Stimulated activated CD4-positive, alpha-beta T cell treated with anti-CD3 and anti-CD28 coated beads, Interleukin-15, amount 100 ng/mL, for 1 hour (primary cell): ENCODE measurements at places on chromosomes 5 and 9.
A peak's percentile ranks its signal among the peaks of the same experiment; 100 is the strongest.

DNA sequence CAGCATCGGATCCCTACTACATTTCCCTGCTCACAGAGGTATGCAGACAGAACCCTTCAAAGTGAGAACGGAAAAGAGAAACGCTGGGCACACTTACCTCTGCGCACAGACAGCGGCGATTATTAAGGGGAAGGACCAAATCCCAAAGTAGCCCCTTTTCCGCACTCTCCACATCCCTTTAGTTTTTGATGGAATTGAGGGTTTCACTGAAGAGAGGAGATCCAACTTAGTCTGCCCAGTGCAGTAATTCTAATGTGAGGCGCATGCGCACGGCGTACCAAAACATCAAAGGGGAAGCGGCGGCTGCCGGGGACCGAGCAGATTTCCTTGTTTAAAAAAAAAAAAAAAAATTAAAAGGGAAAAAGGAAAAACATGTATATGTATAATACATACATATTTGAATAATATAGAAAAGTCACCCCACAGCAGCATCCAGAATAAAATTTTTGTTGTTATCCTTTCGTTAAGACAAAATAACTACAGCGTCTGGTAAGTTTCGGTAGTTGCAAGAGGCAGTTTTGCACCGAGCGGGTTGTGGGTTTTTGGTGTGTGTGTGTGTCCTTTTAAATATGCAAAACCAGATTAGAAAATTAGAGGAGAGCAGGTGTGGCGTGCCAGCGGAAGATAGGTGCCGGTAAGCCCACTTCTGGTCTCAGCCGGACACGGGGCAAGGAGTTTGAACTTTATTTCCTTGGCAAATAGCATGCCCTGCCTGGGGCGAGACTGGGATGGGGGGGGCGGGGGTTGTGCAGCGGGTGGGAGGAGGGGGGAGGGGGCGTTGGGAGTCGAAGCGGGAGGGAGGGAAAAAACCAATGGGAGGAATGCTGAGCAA is at the start of gene GABRB2:
TSS of gene GABRB2 (minus strand) at position 256 of the 832 bp plus-strand sequence. CDS start at position 174, 82 bp downstream.
- no peak for DNase-seq

DNA sequence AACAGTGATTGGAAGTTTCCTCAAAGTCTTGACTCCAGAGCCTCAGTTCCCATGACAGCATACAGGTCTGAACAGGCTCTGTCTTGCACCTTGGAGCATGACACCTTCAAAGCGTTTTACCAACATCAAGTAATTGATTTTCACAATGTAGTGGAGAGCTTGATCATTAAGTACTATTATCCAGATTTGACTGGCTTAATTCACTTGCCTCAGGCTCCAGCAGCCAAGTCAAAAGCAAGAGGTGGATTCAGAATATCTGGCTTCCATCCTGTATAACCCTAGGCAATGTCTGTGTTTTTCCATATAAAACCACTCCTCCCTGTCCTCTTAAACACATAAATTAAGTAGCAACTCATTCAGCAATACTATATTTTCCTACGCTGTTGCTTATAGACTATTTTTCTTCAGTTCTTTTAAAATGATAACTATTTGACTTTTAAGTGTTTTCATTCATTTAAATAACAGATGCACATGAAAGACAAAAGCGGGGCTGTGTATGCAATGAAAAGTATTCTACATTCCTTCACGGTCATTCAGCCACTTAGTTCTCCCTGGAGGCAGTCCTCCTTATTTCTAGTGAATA is 150.8 kb upstream of the RANBP3L start:
- no peak for DNase-seq

- no peak for DNase-seq
Observed at GRCh38 chr5:37086466-37087173, 162.6 kb downstream of the CPLANE1 start.

DNA sequence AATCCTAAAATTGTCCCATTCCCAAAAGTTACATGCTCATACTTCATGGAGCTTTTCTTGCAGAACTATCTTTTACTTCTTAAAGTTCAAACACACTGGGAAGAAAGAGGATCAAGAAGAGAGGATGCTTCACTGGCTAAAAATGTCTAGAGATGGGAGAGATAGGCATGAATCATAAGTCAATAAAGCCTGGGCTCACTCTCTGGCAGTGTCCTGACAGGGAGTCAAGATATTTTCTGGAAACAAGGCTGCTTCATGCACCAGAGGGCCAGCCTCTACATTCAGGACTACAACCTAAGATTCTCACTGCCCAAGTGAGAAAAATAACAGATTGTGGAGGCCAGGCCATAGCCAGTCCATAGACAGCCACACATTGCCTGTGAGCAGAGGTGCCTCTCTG is 1358.4 kb downstream of the EFNA5 start:
- no peak for DNase-seq

DNA sequence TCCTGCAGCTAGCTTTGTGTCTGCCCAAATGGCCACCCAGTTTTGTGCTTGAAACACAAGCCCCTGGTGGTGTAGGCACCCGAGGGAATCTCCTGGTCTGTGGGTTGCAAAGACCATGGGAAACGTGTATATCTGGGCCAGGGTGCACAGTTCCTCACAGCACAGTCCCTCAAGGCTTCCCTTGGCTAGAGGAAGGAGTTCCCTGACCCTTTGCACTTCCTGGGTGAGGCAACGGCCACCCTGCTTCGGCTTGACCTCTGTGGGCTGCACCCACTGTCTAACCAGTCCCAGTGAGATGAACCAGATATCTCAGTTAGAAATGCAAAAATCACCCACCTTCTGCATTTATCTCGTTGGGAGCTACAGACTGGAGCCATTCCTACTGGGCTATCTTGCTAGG is 865.0 kb upstream of the ACO1 start:
- no peak for DNase-seq

DNA sequence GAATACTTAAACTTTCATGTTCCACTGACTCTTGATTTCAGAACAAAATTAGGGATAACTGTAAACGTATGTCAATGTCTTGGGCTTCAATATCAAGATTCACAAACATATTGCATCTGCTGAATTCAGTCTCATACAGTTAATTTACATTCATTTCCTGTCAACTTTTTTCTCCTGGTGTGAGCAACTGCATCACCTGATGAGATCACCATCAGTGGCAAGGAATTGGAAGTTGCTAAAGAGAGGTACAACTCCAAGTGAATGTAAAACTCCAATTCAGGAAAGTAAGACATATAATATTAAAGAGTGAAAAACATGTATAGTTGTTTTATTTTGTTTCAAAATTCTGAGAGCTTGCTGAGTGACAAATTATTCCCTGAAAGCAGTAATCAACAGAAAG is 1336.2 kb upstream of the C9orf72 start:
- DNase-seq: no peak

- no peak for DNase-seq
Observed at GRCh38 chr5:169609716-169610115, 26.1 kb downstream of the SPDL1 start.

- no peak for DNase-seq
Observed at GRCh38 chr5:82396871-82397514, 118.8 kb upstream of the RPS23 start.

DNA sequence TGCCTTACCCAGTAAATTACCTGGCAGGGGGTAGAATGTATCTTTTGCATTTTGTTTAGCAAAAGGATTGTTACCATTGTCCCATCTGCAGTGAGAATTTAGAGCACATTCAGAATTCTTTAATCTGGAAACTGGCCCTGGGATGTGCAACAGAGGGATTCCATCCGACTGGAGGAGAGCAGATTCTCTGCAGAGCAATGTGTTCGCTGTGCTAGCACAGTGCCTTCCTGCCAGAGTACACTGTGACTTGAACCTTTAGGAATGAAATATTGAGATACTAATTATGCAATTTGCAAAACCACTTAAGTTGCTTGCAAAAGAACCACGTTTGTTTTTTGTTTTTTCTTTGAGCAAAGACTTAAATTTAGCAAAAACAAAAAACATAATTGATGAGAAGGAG is 22.5 kb upstream of the DMRT1 start:
- no peak for DNase-seq

DNA sequence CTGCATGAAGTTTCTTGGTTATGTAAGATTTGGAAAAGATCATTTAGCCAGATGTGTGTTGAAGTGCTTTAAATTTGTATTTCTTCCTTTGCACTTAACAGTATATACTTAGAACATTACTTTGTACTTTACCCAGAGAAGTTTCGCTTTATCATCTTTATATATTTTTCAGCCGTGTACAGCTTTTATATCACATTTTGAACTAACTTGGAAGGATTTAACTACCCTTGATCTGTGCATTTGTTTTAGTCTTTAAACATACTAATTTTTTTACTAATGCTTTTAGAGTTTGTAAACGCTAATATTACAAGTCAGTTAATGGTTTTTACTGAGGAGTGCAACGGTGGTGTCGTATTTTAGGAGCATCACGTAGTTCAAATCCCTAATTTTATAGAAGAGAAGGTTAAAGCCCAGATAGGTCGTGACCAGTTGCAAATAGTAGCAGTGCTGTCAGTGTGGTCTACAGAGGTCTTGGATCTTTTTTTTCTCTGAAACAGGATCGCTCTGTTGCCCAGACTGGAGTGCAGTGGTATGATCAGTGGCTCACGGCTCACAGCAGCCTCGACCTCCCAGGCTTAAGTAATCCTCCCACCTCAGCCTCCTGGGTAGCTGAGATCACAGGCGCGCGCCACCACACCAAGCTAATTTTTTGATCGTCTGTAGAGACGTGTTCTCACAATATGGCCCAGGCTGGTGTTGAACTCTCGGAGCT is 2.0 kb downstream of the MATR3 start:
- no peak for DNase-seq

- no peak for DNase-seq
Observed at GRCh38 chr5:168947212-168947868, 353.6 kb downstream of the SLIT3 start.

DNA sequence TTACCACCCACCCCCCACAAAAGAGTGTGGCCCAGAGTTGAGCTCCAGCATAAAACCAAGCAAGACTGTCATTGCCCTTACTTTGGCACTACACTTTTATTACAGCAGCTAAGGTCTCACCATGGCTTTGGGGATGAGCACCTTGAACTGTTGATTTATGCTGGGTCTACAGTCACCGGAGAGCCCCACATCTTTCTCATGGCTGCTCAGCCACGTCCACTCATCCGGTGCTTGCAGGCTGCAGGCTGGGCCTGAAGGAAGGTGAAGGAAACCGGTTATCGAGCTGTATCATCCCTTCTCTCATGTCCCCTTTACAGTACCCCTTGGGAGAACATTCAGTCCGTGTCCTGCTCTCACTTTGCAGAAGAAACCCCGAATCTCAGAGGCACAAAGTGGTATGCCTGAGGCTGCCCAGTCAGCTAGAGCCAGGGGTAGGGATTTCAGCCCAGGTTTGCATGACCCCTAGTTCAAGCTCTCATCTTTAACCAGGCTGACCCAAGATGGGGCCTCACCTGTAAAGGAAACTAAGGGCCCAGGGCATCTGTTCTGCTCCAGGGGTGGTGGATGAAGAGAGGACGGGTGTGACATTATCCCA is 11.6 kb downstream of the TMOD1 start:
- DNase-seq: no peak

DNA sequence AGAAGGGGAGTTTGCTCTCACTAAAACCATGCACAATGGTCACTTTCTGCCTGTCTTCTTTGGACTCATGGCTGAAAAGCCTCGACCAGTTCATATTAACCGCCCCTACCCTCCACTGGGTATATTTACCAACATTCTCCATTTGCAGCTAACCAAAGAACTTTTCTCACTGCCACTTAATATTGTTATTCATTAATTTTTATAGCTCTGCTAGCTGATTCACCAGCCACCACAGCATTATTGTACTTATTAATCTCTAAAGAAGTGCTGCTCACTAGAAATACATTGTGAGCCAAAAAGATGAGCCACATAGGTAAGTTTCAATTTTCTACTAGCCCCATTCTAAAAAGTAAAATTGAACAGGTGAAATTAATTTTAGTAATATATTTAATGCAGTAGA is 33.4 kb upstream of the SMIM32 start:
- DNase-seq: no peak

GRCh38 chr5:137659209-137659608 is 76.7 kb downstream of the KLHL3 start:
- DNase-seq: no peak

DNA sequence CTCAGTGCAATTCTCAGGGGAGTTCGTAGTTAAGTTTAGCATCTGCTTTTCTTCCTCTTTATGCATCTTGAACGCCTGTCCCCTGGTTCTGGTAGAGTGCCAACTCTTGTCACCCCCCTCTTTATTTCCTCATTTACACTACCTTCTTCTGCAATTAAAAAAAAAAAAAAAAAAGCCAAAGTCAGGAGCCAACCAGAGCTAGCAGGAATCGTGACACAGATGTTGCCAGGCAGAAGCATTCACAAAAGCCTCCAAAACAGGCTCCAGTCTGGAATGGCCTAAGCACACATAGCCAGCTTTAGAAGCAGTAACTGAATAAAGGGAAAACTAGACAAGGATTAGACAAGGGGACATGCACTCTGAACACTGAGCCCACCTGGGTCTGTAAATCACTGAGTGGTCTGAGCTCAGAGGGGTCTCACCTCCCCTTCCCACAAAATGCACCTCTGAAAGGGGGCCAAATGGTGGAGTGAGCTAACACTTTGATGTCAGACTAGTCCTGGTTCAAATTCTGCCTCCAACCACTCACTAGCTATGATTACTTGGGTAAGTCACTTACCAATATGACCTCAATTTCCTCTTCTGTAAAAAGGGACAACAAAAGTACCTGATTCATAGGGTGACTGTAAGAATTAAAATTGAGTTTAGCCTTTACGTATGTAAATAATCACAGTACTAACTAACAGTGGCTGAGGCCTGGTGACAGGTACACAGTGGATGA is 2.0 kb downstream of the CD74 start:
- no peak for DNase-seq

DNA sequence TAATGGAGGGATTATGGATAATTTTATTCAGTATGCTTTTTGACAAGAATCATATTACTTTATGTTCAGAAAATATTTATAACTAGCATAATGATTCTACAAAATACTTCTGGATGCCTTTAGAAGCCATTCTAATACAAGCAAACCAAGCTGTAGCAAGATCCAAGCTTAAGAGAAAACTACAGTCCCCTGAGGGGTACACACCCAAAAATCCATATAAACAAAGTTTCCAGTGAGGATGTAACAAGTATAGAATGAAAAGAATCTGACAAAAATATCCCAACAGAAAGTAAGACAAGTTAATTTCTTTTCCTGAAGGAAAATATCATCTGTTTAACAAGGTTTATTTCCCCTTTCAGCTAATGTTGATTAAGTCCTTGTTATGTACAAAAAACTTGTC is 53.9 kb downstream of the MLLT3 start:
- DNase-seq: no peak

DNA sequence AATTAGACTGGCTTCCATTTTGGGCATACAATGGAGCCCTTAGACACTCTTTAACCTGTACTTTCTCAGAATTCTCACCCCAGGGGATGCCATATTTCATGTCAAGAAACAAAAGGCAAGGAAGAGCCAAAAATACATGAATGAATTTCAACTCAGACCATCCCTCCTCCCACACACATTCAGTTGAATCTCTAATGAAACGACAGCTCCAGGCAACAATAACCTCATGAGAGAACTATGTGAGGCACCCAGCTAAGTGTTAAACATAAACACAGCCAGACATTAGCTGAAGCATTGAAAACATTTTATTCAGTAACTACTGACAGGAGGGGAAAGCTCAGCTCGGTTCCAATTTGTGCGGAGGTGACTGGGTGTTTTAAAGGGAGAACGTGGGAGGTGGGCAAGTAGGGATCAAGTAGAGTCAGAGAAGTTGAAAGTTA is 1359.1 kb upstream of the CDH9 start:
- DNase-seq: no peak

- DNase-seq: no peak
Observed at GRCh38 chr5:41695920-41696582, 174.2 kb downstream of the OXCT1 start.

- no peak for DNase-seq
Observed at GRCh38 chr5:115988002-115988401, 25.7 kb downstream of the LVRN start.

GRCh38 chr9:123322273-123323195 is 33.5 kb upstream of the CRB2 start:
- peak; percentile 42 for DNase-seq

- no peak for DNase-seq
Observed at GRCh38 chr9:105425816-105426433, 21.9 kb upstream of the FSD1L start.
